SJSA1 (cell line): ENCODE measurements at places on chromosomes 5 and 9. TPM values are rescaled to one million over a fixed set of nuclear protein-coding genes. Genes with fewer than 3 reads are reported as not detected.

- no peaks in the 10 kb centered on the region for H3K27me3 ChIP-seq
- H3K36me3 ChIP-seq = peaks cover 17% of the 10 kb centered on the region
- peak overlapping the region; percentile 90 for H3K27ac ChIP-seq
- H3K4me3 ChIP-seq = no peak overlapping the region
- peak; percentile 80 for DNase-seq
- peaks cover 86% of the 10 kb centered on the region for H3K4me1 ChIP-seq
These were observed 48.9 kb downstream of the PFDN1 start for GRCh38 chr5:140253985-140254384.

- DNase-seq = no peak
- no peak overlapping the region for H3K4me3 ChIP-seq
- no peaks in the 10 kb centered on the region for H3K36me3 ChIP-seq
- no peaks in the 10 kb centered on the region for H3K27me3 ChIP-seq
These were observed 290.8 kb downstream of the GLIS3 start for GRCh38 chr9:4009006-4009511.

GRCh38 chr9:130342714-130343085 lies 77.1 kb downstream of the HMCN2 start:
- no peak for DNase-seq
- H3K4me3 ChIP-seq = no peak overlapping the region
- no peaks in the 10 kb centered on the region for H3K36me3 ChIP-seq
- no peaks in the 10 kb centered on the region for H3K27me3 ChIP-seq
- H3K4me1 ChIP-seq = no peaks in the 10 kb centered on the region; the same call in none of the 2 replicates

DNA sequence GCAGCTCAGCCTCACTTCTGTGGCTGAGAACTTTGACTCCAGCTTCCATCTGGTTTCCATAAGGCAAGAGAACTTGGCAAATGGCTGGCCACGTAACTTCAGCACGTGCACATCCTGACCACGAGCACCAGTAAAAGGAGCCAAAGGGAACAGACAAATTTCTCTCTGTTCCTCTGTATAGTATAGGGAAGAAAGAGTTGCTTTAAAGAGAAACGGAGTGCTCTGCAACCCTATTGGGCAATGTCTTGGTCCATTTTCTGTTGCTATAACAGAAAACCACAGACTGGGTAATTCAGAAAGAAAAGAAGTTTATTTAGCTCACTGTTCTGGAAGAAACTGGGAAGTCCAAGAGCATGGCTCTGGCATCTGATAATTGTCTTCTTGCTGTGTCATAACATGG lies 558.7 kb downstream of the ACTL7B start:
- no peaks in the 10 kb centered on the region for H3K27me3 ChIP-seq
- H3K27ac ChIP-seq = no peak overlapping the region
- H3K4me1 ChIP-seq = no peaks in the 10 kb centered on the region
- H3K4me3 ChIP-seq = no peak overlapping the region
- H3K36me3 ChIP-seq = no peaks in the 10 kb centered on the region

DNA sequence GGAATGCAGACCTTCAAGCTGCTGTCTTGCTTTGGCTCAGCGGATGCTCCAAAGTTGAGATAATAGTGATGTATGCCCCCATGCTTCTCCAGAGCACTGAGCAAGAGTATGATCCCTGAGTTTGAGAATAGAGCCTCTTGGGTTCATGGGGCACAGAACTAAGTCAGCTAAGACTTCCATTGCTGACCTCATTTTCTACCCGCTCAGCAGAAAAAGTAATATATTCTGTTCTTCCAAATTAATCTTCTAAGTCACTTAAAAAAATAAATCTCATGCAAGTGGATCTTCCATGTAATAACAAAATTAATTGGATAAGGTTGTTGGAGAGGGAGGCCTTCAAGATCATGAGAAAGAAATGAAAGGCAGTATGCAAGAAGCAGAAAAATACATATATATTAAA lies 483.9 kb downstream of the DNAH5 start:
- H3K4me3 ChIP-seq = no peak overlapping the region
- H3K27ac ChIP-seq = no peak overlapping the region
- H3K4me1 ChIP-seq = no peaks in the 10 kb centered on the region
- no peaks in the 10 kb centered on the region for H3K36me3 ChIP-seq
- no peaks in the 10 kb centered on the region for H3K27me3 ChIP-seq
- DNase-seq = no peak

GRCh38 chr9:116447934-116448333 lies 239.2 kb upstream of the TRIM32 start:
- no peaks in the 10 kb centered on the region for H3K36me3 ChIP-seq
- no peak overlapping the region for H3K27ac ChIP-seq
- H3K4me1 ChIP-seq = peaks cover 16% of the 10 kb centered on the region
- H3K4me3 ChIP-seq = no peak overlapping the region
- no peaks in the 10 kb centered on the region for H3K27me3 ChIP-seq

GRCh38 chr9:79357616-79358015 lies 214.1 kb upstream of the TLE4 start:
- peaks cover 51% of the 10 kb centered on the region for H3K4me1 ChIP-seq
- H3K27ac ChIP-seq = no peak overlapping the region
- H3K4me3 ChIP-seq = no peak overlapping the region
- no peak for DNase-seq
- no peaks in the 10 kb centered on the region for H3K27me3 ChIP-seq
- H3K36me3 ChIP-seq = no peaks in the 10 kb centered on the region

- H3K27ac ChIP-seq = no peak overlapping the region
- H3K4me1 ChIP-seq = peaks cover 6% of the 10 kb centered on the region
- H3K27me3 ChIP-seq = no peaks in the 10 kb centered on the region
- DNase-seq = no peak
- no peak overlapping the region for H3K4me3 ChIP-seq
These were observed 4.6 kb downstream of the TGFBR1 start for GRCh38 chr9:99109522-99109921.

DNA sequence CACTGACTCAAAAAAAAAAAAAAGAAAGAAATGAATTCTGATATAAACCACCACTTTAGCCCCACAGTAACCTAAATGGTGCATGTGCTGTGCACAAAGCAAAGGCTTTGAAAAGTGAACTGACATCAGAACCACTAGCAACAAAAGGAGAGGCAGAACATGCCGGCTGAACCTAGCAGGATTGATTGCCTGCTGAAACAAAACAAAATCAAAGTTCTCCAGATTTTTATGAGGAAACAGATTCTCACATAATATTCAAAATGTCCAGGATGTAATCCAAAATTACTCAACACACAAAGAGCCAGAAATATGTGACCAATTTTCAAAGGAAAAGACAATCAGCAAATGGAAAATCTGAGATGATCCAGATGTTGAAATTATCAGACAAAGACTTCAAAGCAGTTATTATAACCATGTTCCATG lies 37.9 kb downstream of the UBTD2 start:
- no peaks in the 10 kb centered on the region for H3K4me1 ChIP-seq
- no peak overlapping the region for H3K4me3 ChIP-seq
- no peaks in the 10 kb centered on the region for H3K27me3 ChIP-seq
- H3K36me3 ChIP-seq = peaks cover 9% of the 10 kb centered on the region; the same call in 1 of the 2 replicates
- DNase-seq = no peak
- no peak overlapping the region for H3K27ac ChIP-seq

DNA sequence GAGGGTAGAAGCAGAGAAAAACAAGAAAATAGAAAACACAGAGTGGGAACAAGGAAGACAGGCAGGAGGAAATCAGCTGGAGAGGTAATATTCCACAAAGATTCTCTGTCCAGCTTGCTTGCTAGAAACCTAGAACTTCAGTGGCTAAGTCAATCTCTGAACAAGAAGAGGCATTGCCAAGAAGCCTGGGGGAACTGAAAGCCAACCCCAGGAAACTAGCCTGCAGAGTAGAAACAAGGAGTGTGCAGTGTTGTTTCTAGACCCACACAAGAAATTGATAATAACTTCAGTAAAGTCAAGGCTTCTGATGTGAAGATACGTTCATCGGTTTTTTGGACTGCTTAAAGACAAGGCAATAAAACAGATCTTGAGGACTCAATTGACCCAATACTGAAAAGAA lies 234.5 kb upstream of the MAP3K1 start:
- H3K27me3 ChIP-seq = no peaks in the 10 kb centered on the region
- no peak overlapping the region for H3K4me3 ChIP-seq
- no peaks in the 10 kb centered on the region for H3K4me1 ChIP-seq
- no peaks in the 10 kb centered on the region for H3K36me3 ChIP-seq

- H3K4me3 ChIP-seq = no peak overlapping the region
- no peak overlapping the region for H3K27ac ChIP-seq
- no peaks in the 10 kb centered on the region for H3K27me3 ChIP-seq
- DNase-seq = no peak
- no peaks in the 10 kb centered on the region for H3K4me1 ChIP-seq
These were observed 38.3 kb upstream of the CNOT6 start for GRCh38 chr5:180455872-180456271.

DNA sequence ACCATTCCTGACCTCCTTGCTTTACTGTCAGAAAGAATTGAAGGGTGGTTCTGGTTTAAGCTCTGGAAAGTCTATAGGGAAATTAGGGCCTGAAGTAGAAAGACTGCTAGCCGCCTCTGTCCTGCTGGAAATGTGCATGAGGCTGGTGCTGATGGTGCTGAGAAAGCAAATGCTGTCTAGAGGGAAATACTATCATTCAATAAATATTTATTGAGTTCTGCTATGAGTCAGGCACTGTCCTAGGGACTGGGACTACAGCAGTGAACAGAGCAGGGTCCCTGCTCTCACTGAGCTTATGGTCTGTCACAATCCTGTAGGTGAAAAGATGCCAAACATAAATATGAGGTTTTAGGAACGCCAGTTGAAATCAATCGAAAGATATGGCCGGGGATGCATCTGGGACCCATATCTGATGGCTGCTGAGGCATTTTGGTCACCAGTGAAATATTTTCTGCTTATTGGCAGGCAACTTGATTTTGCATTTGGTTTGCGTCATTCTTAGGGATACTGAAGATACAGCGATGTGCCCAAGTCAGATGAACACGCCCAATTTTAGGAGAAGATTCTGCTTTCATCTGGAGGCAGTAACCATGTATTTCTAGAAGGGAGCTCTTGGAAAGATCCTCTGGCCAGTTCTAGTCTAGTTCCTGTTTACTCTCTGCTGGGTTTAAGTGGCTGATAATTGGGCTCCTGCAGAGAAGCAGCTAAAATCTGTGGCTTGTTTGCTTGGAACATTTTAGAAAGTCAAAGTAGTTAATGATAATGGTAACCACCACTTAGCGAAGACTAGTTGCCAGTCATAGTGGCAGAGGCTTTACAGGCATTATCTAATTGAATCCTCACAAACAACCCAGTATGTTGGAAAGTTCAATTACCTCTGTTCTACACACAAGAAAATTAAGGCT lies 73.3 kb downstream of the INSYN2B start:
- DNase-seq = no peak
- no peaks in the 10 kb centered on the region for H3K27me3 ChIP-seq
- no peaks in the 10 kb centered on the region for H3K4me1 ChIP-seq
- H3K4me3 ChIP-seq = no peak overlapping the region

GRCh38 chr5:140868721-140869554 lies at the start of gene PCDHA11:
PCDHA11 (plus strand) TSS chr5:140868957; CDS start chr5:140869104, 147 bp downstream.
- H3K27ac ChIP-seq = no peak within 1 kb of the TSS
- H3K27me3 ChIP-seq = no peaks in the 10 kb centered on the region
- H3K36me3 ChIP-seq = no peaks in the 10 kb centered on the region

GRCh38 chr5:142322747-142323479 lies 1.9 kb downstream of the SPRY4 start:
- H3K4me1 ChIP-seq = peaks cover 79% of the 10 kb centered on the region
- H3K36me3 ChIP-seq = peaks cover 64% of the 10 kb centered on the region
- peak overlapping the region; percentile 74 for H3K4me3 ChIP-seq
- peak overlapping the region; percentile 91 for H3K27ac ChIP-seq

GRCh38 chr9:106051545-106051944 lies 357.2 kb downstream of the TMEM38B start:
- no peaks in the 10 kb centered on the region for H3K36me3 ChIP-seq
- H3K27ac ChIP-seq = no peak overlapping the region
- no peak overlapping the region for H3K4me3 ChIP-seq
- no peaks in the 10 kb centered on the region for H3K4me1 ChIP-seq

Gene PPP1R26
- 11.0 and 16.8 TPM in 2 replicates for total RNA-seq

Gene SPINK7
- not detected in 2 replicates for total RNA-seq

Gene IFNA21
- not detected in 2 replicates for total RNA-seq

Gene PCDHB3
- 0.37 and 1.2 TPM in 2 replicates for total RNA-seq

Gene IL4
- not detected in 2 replicates for total RNA-seq

Gene FBN2
- total RNA-seq = 16.1 and 18.5 TPM in 2 replicates
